ENCODE measurements at places on chromosomes 2 and 18.
A peak's percentile ranks its signal among the peaks of the same experiment; 100 is the strongest.

GRCh38 chr2:55839182-55839819 is 84.3 kb downstream of the EFEMP1 start:
- peak; percentile 3 for DNase-seq

- DNase-seq, result no peak
Measured at GRCh38 chr2:33264766-33265165, 211.7 kb upstream of the RASGRP3 start.

DNA sequence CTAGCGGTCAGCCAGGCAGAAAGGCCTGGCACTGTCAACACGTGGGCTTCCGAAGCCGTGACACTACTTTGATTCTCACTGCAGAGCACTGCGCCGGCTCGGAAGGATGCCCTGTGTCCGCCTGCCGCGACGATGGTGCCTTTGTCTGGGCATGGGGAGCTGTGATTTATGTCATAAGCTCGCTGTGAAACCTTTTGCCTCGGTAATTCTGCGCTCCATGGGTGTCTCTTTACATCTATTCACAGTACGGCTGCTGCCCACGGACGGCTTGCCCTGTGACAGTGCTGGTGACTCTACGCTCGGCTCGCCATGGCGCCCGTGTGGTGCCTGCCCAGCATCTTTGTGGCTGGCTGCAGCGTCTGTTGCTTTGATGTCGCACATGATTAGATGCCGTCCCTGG is 43.1 kb upstream of the GBX2 start:
- no peak for DNase-seq

- no peak for DNase-seq
Measured at GRCh38 chr2:99079226-99079625, 62.3 kb upstream of the C2orf15 start.

DNA sequence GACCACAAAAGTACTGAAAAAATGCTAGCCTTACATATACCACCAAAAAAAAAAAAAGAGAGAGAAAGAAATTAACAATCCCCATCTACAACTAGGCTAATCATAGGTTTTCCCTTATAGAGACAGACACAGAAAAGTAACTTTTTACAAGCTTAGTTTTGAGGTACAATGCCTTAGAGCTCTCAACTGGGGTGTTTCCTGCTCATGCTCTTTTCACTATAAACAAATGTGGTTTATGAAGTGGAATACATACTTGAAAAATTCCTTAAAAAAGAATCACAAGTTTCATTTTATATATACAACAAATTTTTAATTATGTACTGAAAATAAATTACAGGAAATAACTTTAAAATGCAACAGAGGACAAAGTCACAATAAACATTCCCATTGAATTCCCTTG is 82.5 kb downstream of the ATL2 start:
- DNase-seq, result no peak

- no peak for DNase-seq
Measured at GRCh38 chr2:12728221-12728777, 11.6 kb downstream of the TRIB2 start.

GRCh38 chr2:211609127-211609526 is 929.5 kb downstream of the ERBB4 start:
- DNase-seq, result no peak

Data from NCI-H446 treated with DMSO at 0.1 percent for 48 hours (cell line).